Non-pigmented ciliary epithelial cell (primary cell): ENCODE measurements at places on chromosomes 12 and 14.

GRCh38 chr14:52046376-52046917 lies 22.4 kb downstream of the NID2 start:
- DNase-seq, result no peak

- DNase-seq, result peak; percentile 3
These were observed 113.6 kb downstream of the TAOK3 start for GRCh38 chr12:118259079-118259478.

DNA sequence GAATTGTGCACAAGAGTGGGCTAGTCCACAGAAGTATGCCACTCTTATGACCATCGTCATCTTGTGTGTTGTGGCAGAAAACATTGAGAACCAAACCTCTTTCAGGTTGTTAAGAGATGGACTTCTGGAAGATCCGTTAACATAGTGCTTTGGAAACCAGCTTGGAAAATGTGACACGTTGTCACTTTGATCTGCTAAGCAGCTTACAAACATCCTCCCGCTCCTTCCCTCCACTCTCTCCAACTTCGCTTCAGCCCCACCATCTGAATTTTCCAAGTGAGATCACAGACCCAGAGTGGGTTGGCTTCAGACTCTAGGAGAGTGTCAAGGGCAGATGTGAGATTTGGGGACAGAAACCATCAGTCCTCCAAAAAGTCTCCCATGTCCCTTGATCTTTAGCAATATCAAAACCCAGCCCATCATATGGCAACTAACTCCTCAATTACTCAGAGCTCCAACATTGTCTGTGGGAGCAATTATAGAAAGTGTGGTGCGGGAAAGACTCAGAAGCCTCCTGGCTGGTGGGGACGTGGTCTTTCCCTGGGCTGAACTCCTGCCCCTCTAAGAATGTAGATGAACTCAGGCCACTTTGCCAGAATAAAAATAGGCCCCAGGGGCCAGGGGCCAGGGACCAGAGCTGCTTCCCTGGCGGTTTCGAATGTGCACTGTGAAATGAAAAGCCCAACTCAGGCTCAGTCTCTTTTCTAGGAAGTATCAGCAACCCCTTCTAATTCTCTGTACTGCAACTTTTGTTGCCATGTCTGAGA lies 129.5 kb downstream of the SLC38A6 start:
- no peak for DNase-seq

DNA sequence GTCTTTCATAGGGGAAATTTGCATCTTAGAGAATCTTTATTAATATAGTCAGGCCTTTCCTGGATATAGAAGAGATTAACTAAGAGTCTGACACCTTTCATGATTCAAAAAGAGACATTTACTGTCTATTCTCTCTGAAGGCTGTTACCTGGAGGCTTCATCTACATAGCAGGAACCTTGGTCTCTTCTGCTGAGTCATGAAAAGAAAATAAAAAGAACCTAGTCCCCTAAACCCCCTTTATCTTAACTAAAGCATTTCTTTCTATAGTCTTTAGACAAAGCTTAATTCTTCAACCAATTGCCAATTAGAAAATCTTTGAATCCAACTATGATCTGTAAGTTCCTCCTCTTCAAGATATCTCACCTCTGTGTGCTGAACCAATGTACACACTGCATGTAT lies 33.1 kb downstream of the RPS29 start:
- DNase-seq, result no peak
